CD8-positive, alpha-beta memory T cell (primary cell): ENCODE measurements at places on chromosomes 6 and 20. TPM values are rescaled to one million over a fixed set of nuclear protein-coding genes. Genes with fewer than 3 reads are reported as not detected.

Gene TINAG
- polyA plus RNA-seq, result not detected

Gene OR12D3
- not detected for polyA plus RNA-seq

Gene CPXM1
- polyA plus RNA-seq, result not detected

Gene ATP6V1G2
- polyA plus RNA-seq, result 1.4 TPM

Gene RNGTT
- 16.0 TPM for polyA plus RNA-seq

Gene CEP85L
- 32.1 TPM for polyA plus RNA-seq

Gene FAM83C
- not detected for polyA plus RNA-seq

Gene PGBD1
- polyA plus RNA-seq, result 0.87 TPM

Gene PPP1R11
- polyA plus RNA-seq, result 122 TPM

DNA sequence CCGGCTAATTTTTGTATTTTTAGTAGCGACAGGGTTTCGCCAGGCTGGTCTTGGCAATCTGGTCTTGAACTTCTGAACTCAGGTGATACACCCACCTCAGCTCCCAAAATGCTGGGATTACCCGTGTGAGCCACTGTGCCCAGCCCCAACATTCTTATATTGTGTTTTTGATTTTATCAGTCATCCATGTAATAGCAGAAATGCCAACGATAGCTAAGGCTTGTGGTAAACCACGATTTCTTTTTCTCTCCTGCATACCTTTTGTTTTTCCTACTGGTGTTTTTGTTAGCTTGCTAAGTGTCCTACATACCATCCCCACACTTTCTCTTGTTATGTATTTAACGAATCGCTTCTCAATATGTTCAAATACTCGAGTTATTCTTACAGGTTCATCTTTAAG, 12.1 kb downstream of the PHACTR2 start:
- H3K27me3 ChIP-seq, result no peaks in the 10 kb centered on the region
- H3K4me1 ChIP-seq, result no peaks in the 10 kb centered on the region
- DNase-seq, result no peak
- no peak overlapping the region for H3K27ac ChIP-seq
- no peak overlapping the region for H3K4me3 ChIP-seq

- no peaks in the 10 kb centered on the region for H3K4me1 ChIP-seq
- DNase-seq, result no peak
- no peaks in the 10 kb centered on the region for H3K36me3 ChIP-seq
- H3K27ac ChIP-seq, result no peak overlapping the region
- H3K4me3 ChIP-seq, result no peak overlapping the region
- no peaks in the 10 kb centered on the region for H3K27me3 ChIP-seq
Observed at GRCh38 chr6:52013035-52013434, 74.4 kb downstream of the PKHD1 start.

GRCh38 chr6:30325873-30326525, 728 bp upstream of the TRIM39 start:
- peaks cover 52% of the 10 kb centered on the region for H3K4me1 ChIP-seq
- DNase-seq, result peak; percentile 82
- peaks cover 17% of the 10 kb centered on the region for H3K36me3 ChIP-seq
- no peaks in the 10 kb centered on the region for H3K27me3 ChIP-seq

GRCh38 chr6:107732461-107732860, 91.7 kb downstream of the SCML4 start:
- H3K4me1 ChIP-seq, result peaks cover 79% of the 10 kb centered on the region
- no peak for DNase-seq
- no peak overlapping the region for H3K27ac ChIP-seq
- no peaks in the 10 kb centered on the region for H3K27me3 ChIP-seq
- H3K36me3 ChIP-seq, result no peaks in the 10 kb centered on the region

- DNase-seq, result no peak
- no peaks in the 10 kb centered on the region for H3K27me3 ChIP-seq
Observed at GRCh38 chr6:56524891-56525703, 117.6 kb downstream of the DST start.

- DNase-seq, result no peak
- H3K4me1 ChIP-seq, result peaks cover 13% of the 10 kb centered on the region
- no peak overlapping the region for H3K4me3 ChIP-seq
- no peaks in the 10 kb centered on the region for H3K36me3 ChIP-seq
- no peak overlapping the region for H3K27ac ChIP-seq
Observed at GRCh38 chr6:14625173-14625895, 507.8 kb downstream of the CD83 start.

DNA sequence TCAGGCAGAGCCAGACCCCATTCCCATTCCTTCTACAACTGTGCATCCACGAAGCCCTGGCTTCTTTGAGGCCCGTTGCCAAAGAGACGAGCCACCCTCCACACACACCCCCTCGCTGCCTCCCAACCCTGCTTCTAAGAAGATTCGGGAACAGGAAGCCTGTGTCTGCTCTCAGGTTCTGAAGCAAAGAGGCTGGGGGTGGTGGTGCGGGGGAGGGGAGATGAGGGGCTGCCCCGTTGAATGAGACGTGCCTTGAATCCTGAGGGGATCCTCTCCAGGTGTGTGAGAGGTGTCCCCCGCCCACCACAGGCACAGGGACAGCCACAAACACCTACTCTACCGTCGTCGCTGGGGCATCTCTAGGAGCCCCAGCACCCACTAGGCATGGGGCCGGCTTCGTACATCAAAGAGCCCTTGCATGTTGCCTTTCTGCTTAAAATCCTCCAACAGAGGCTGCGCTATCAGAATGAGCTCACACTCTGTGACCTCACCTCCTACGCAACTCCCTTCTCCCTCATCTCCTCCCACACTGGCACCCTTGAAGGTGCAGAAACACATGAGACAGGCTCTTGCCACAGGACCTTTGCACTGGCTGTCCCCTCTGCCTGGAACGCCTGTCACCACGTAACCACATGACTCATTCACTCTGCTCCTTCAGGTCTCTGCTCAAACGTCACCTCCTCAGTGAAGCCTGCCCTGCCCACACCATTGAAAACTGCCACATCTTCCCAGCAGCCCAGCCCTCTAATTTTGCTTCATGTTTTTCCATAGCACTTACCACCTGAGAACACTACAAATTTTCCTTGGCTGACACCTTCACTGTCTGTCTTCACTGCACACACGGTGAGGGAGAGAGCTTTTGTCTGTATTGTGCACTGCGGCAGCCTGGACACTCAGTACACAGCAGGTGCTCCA, 58.5 kb downstream of the PREX1 start:
- H3K36me3 ChIP-seq, result no peaks in the 10 kb centered on the region
- H3K27ac ChIP-seq, result peak overlapping the region; percentile 66
- no peaks in the 10 kb centered on the region for H3K27me3 ChIP-seq
- peaks cover 94% of the 10 kb centered on the region for H3K4me1 ChIP-seq

DNA sequence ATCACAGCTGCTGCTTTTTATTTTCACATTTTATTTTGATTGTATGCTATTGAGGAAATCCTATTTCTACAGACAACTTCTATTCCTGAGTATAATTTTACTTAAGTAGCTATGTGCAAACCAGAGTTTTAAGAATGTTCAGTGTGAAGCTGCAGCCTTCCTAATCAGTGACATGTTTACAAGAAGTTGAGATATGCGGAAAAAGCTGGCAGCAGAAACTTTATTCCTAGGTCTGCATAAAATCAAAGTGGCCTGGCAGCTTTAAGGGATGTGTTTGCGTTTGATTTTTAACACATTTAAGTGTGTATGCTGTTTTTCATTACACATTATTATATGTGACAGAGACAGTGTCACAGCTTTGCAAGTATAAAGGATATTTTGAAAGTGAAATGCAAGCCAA, 26.3 kb downstream of the MAPK14 start:
- peaks cover 24% of the 10 kb centered on the region for H3K4me1 ChIP-seq
- no peak overlapping the region for H3K4me3 ChIP-seq
- no peak overlapping the region for H3K27ac ChIP-seq
- DNase-seq, result no peak
- H3K36me3 ChIP-seq, result peaks cover 3% of the 10 kb centered on the region

GRCh38 chr6:104239971-104240370, 619.7 kb downstream of the HACE1 start:
- DNase-seq, result no peak
- no peaks in the 10 kb centered on the region for H3K27me3 ChIP-seq
- H3K4me1 ChIP-seq, result no peaks in the 10 kb centered on the region
- no peaks in the 10 kb centered on the region for H3K36me3 ChIP-seq
- H3K27ac ChIP-seq, result no peak overlapping the region

DNA sequence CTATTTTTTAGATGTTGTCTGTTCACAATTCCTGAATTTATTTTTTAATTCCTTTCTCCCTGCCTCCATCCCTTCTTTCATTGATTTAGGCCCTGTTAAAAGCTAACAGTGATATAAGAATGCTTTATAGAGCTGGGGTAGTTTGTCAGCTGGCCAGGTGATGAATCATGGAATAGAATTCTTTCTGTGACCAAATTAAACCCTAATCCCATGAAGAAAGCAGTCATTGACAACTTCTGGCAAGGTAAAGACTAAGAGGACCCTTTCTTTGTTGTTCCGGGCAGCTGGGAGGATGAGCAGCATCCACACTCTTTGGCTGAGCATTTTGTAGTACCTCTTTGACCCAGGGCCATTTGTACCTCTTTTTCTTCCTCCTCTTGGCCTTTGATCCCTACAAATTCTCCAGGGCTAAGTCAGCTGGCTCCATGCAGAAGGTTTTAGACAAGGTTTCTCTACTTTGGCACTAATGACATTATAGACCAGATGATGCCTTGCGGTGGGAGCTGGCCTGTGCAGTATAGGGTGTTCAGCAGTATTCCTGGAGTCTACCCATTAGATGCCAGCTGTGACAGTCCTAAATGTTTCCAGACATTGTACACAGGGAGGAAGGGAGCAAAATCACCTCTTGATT, 102.9 kb downstream of the SLX4IP start:
- H3K27ac ChIP-seq, result no peak overlapping the region
- H3K36me3 ChIP-seq, result no peaks in the 10 kb centered on the region
- DNase-seq, result no peak
- peaks cover 10% of the 10 kb centered on the region for H3K4me1 ChIP-seq
- no peaks in the 10 kb centered on the region for H3K27me3 ChIP-seq

DNA sequence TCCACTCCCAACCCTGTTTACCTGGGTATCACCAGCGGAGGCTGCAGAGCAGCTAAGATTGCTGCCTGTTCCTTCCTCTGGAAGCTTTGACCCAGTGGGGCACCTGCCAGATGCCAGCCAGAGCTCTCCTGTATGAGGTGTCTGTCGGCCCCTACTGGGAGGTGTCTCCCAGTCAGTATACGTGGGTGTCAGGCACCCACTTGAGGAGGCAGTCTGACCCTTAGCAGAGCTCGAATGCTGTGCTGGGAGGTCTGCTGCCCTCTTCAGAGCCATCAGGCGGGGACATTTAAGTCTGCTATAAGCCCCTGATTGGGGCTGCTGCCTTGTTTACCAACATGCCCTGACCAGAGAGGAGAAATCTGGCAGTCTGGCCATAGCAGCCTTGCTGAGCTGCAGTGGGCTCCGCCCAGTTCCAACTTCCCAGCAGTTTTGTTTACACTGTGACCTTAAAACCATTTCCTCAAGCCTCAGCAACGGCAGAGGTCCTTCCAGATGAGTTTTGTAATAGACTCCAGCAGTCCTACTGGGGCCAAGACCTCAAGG, 2.8 kb downstream of the RAET1E start:
- no peaks in the 10 kb centered on the region for H3K27me3 ChIP-seq
- H3K4me1 ChIP-seq, result peaks cover 7% of the 10 kb centered on the region
- no peaks in the 10 kb centered on the region for H3K36me3 ChIP-seq
- no peak for DNase-seq
- no peak overlapping the region for H3K4me3 ChIP-seq
- no peak overlapping the region for H3K27ac ChIP-seq

GRCh38 chr6:158638324-158638854, 6.2 kb downstream of the DYNLT1 start:
- no peak overlapping the region for H3K4me3 ChIP-seq
- peaks cover 14% of the 10 kb centered on the region for H3K36me3 ChIP-seq
- DNase-seq, result no peak
- no peaks in the 10 kb centered on the region for H3K27me3 ChIP-seq
- peaks cover 70% of the 10 kb centered on the region for H3K4me1 ChIP-seq
- H3K27ac ChIP-seq, result no peak overlapping the region

DNA sequence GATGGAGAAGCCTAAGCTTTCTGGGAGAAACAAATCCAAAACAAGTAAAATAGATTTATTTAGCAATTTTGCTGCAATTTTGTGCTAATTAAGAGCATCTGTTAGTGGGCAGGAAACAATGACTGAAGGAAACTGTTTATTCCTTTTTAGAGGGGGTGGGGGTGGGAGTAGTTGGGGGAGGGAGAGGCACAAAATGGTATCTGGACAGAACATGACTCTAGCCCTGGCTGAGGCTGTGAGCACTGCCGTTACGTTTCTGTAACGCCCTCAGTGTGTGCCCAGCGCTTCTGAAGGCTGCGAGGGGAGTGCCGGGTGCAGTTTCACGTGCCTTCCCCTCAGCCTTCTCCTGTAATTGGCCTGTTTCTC, 28.8 kb downstream of the METTL24 start:
- no peak overlapping the region for H3K4me3 ChIP-seq
- no peak overlapping the region for H3K27ac ChIP-seq
- H3K4me1 ChIP-seq, result no peaks in the 10 kb centered on the region
- no peaks in the 10 kb centered on the region for H3K36me3 ChIP-seq
- no peak for DNase-seq
- H3K27me3 ChIP-seq, result no peaks in the 10 kb centered on the region

- no peak for DNase-seq
- no peak overlapping the region for H3K4me3 ChIP-seq
- no peaks in the 10 kb centered on the region for H3K4me1 ChIP-seq
- no peaks in the 10 kb centered on the region for H3K36me3 ChIP-seq
Observed at GRCh38 chr6:53524455-53524815, 20.5 kb downstream of the GCLC start.

GRCh38 chr6:1519597-1519996, 90.1 kb upstream of the FOXC1 start:
- H3K27me3 ChIP-seq, result no peaks in the 10 kb centered on the region
- DNase-seq, result no peak
- no peaks in the 10 kb centered on the region for H3K36me3 ChIP-seq
- no peak overlapping the region for H3K27ac ChIP-seq

- no peak overlapping the region for H3K27ac ChIP-seq
- peaks cover 4% of the 10 kb centered on the region for H3K4me1 ChIP-seq
- DNase-seq, result no peak
- H3K4me3 ChIP-seq, result no peak overlapping the region
- H3K36me3 ChIP-seq, result no peaks in the 10 kb centered on the region
- no peaks in the 10 kb centered on the region for H3K27me3 ChIP-seq
Observed at GRCh38 chr6:109595998-109596397, 95.0 kb downstream of the AK9 start.

- H3K27ac ChIP-seq, result no peak overlapping the region
- H3K4me3 ChIP-seq, result no peak overlapping the region
- no peaks in the 10 kb centered on the region for H3K4me1 ChIP-seq
- no peak for DNase-seq
- no peaks in the 10 kb centered on the region for H3K27me3 ChIP-seq
- H3K36me3 ChIP-seq, result no peaks in the 10 kb centered on the region
Observed at GRCh38 chr6:142373268-142374090, 71.7 kb downstream of the ADGRG6 start.

DNA sequence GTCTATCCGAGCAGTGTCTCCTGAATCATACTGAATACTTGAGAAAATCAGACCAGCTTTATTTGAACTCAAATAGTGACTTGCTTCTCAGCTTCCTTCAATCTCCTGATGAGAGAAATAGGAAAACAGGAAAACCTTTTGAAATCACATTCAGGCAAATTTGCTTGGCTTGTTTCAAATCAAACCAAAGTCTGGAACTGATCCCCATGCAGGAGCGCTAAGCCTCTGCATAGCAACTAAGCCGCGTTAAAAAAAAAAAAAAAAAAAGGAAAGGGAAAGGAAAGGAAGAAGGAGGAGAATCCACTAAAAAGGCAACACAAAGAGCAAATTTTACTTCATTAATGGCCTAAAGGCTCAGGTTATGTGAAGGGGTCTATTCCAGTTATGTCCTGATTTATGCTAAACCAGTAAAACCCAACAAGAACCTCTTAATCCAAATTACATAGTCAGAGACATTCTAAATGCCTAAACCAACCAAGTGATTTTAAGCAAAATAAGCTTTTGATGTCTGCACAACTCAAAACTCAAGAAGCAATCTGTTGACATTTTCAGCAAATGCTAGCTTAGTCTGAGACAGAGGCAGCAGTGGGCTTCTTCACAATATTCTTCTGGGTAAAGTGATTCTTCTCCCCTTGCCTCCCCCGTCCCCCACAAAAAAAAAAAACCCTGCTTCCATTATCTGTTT, 112.5 kb downstream of the SOBP start:
- H3K27me3 ChIP-seq, result no peaks in the 10 kb centered on the region
- no peak overlapping the region for H3K4me3 ChIP-seq
- no peaks in the 10 kb centered on the region for H3K4me1 ChIP-seq
- no peak overlapping the region for H3K27ac ChIP-seq
